Activated naive CD8-positive, alpha-beta T cell treated with anti-CD3 and anti-CD28 coated beads, Interleukin-2, amount 10 ng/mL, durations not matched to agents 7 days and 5 days (primary cell): ENCODE measurements at places on chromosomes 2 and 18. TPM values are rescaled to one million over a fixed set of nuclear protein-coding genes. Genes with fewer than 3 reads are reported as not detected.

GRCh38 chr2:182933629-182934028 lies 67.2 kb upstream of the FRZB start:
- DNase-seq, result no peak

- DNase-seq, result no peak
Measured at GRCh38 chr2:81703831-81704230, 1399.3 kb upstream of the LRRTM1 start.

GRCh38 chr2:101847661-101848339 lies 144.0 kb upstream of the IL1R2 start:
- no peak for DNase-seq

- no peak for DNase-seq
Measured at GRCh38 chr2:170142502-170142901, 35.4 kb upstream of the MYO3B start.

DNA sequence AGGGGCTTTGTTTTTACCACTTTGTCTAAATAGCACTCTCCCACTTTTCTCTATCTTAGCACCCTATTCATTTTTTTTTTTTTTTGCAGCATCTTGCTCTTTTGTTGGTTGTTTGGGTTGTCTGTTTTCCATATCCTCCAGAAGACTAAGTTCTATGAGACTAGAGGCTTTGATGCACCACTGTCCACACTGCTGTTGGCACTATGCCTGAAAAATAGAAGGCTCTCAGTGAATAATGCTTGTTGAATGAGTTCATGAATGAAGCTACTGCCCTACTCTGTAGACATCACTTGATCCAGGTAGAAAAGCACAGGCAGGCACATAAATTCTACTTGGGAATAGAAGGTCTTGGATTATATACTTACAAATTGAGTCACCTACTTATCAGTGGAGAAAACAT lies 7.3 kb downstream of the IL1A start:
- no peak for DNase-seq

DNA sequence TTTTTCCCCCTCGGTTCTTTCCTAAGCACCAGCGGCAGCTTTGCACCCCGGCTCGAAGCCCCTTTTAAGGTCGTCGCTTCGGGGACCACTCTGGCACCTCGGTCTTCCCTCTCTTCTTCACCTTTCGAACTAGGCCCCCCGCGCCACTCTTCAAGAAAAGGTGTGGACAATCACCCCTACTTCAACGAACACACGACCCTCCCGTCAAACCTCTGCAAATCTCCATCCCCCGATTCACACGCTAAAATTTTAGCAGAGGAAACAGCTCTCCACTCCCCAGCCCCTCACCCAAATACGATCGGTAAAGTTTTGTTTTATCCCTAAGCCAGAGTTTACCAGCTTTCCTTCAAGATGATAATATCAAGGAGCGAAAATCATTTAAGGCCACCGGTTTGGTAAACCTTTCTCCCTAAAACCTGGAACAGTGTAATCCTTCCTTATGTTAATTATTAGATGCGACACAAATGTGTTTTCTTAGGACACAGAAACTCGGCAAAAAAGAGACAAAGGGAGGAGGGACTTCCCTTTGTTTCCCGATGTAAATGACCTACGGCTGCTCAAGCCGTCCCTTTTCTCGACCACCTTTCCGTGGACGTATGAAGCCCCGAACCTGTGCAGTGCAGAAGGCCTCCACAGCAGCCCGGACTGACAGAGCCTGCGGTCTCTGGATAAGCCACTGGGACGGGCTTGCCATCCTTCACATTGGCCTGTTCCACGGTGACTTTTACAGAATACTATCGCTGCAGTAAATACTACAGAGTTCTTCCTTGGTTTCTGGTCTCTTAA lies 85.2 kb downstream of the RBMS1 start:
- DNase-seq, result no peak

- DNase-seq, result peak; percentile 4
Measured at GRCh38 chr2:239195318-239195871, 205.4 kb downstream of the HDAC4 start.

DNA sequence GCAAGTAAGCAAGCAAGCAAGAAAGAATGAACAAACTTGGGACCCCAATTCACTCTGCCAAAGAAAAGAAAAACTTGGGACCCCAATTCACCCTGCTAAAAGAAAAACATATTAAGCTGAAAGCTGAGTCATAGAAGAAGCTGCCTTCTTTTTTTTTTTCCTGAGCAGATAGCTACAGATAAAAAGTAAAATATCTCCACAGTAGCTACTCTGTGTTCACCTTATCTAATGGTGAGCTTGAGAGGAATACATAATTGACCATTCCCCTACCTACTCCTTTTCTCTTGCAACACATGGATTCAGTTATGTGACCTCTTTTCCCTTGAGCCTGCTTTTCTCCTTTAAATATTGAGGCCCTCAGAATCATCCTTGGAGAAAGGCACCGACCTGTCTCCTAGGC lies 63.0 kb downstream of the MCFD2 start:
- no peak for DNase-seq

- DNase-seq, result no peak
Measured at GRCh38 chr2:132651115-132652045, 18.6 kb downstream of the LYPD1 start.

DNA sequence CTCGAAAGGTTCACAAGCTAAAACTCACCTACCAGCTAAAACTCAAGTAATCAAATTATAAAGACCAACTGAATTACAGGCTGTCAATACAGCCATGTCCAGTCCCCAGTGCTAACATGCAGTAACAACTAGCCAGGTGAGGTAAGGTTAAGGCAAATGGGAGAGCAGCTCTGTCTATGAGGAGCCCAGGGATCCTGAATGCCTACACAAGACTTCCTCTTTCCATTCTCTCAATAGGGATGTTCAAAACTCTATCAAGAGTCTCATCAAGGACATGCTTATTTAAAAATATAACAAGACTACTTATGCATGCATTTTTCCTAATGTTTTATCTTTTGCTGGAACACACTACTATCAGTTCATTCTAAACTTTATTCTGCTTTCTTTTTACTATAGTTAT lies 20.4 kb downstream of the REV1 start:
- DNase-seq, result no peak

GRCh38 chr18:13381944-13382365 lies 163.4 kb downstream of the LDLRAD4 start:
- peak; percentile 51 for DNase-seq

- no peak for DNase-seq
Measured at GRCh38 chr2:24457696-24458386, 33.2 kb upstream of the NCOA1 start.

DNA sequence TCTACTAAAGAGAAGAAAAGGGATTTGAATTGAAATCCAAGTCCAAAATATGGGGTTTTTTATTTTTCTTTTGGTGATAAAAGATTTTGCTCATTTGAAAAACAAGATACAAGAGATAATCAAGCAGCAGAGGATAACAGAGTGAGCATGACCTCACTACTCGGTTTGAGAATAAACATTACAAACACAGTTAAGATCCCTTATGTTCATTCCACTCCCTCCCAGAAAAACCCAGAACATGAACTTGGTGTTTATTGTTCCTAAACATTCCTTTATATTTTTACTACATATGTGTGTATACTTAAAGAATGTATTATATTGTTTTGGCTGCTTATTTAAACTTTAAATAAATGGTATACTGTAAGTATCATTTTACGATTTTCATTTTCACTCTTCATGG lies 146.6 kb upstream of the CHAC2 start:
- no peak for DNase-seq

GRCh38 chr2:215868846-215869543 lies 144.4 kb downstream of the MREG start:
- DNase-seq, result no peak

DNA sequence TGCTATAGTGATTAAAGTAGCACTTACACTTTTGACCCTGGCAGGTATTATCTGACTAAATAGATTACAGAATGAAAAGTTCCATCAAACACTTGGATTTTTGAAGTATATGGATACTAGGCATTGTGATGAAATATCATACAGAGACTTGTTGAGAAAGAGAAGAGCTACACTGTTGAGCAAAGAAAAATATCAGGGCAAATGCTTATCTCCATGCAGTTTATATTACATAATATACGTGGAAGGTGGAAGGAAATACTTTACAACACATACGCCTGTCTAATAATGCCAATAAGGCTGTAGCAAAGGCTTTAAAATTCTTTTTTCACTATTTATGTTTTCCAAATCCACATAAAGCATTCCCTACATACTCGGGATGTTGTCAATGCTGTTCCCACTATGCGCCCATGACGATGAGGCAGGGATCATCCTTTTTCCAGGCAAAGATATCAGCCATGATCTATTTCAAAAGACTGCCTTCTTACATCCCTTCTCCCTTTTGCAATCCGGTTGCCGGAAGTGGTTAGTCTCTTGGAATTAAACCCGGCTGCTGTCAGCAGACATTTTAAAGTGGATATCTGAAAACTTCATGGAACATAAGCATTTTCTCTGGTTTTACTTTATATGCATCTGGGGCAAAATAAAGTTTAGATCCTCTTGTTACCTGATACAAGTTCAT lies 92.6 kb upstream of the ITGA4 start:
- DNase-seq, result no peak

- DNase-seq, result no peak
Measured at GRCh38 chr2:220981926-220982325, 590.2 kb downstream of the EPHA4 start.

DNA sequence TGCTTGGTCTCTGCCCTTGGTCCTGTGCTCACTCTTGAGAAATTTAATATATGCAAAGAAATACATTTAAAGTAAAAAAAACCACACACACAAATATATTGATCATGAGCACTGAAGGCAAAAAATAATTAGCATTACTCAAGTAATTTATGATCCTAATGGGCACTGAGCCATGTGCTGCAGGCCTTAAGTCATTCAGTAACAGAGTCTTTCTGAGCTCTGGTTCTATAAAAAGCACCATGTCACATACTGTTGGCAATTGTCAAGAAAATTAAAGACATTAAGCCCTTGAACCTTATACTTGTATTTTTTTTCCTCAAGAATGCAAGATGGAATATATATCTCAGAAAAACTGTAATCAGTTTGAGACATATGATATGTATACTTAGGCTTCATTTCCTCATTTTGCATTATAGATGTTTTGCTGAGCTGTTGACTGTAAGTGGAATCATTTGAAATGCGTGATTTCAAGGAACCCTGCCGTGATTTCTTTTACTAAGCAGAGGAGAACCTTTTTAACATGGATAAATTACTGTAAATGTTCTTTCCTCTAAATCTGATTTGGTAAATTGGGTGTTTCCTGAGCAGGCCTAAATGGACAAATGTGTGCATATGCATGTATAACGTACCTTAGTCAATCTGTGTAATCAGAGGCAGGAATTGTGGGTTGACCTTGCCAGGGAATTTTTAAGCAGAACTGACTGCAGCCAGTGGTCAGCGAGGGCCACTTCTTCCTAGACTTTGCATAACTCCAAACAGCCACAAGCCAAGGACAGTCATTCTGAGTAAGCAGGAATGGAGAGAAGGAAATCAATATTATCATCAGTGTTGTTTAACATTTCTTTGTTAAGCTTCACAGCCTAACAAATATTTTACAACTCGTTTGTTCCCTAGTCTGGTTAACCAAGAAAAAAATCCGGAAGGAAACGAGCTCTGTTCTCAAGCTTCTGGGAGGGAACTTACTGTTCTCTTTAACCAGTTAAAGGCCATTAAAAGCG lies 191.5 kb upstream of the ATP5MC3 start:
- DNase-seq, result no peak

DNA sequence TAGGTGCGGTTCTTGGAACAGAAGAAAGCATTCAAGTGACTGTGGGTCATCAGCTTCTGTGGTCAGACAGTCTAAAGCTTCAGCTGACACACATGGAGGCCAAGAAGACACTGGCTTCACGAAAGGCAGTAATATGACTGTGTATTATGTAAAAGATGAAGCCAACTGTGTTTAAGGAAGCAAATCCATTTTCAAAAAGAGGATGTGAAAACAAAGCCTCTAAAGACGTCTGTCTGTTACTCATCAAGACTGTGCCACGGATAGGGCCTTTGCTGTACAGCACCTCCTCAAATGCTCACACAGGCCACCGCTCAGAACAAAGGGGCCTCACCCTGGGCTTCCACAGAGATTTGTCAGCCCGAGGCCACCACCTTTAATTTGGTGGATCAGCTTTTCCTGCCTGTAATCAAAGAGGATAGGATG lies 21.1 kb upstream of the TMEM163 start:
- no peak for DNase-seq

- no peak for DNase-seq
Measured at GRCh38 chr18:22524783-22525182, 107.1 kb upstream of the CTAGE1 start.

DNA sequence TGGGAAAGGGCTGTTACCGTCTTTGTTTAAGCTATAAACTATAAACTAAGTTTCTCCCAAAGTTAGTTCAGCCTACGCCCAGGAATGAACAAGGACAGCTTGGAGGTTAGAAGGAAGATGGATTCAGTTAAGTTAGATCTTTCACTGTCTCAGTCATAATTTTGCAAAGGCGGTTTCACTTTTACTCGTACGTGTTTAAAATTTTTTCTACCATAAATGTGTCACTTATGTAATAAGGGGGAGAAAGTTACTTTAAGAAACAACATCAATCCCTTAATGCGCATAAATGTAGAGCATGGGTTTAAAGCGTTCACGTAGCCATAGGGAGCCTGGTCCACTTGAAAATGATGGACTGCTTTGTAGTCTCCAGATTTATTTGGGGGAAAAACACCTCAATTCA lies 71.3 kb downstream of the SNORC start:
- no peak for DNase-seq

- DNase-seq, result no peak
Measured at GRCh38 chr2:12960671-12961070, 243.9 kb downstream of the TRIB2 start.

- DNase-seq, result no peak
Measured at GRCh38 chr2:201830666-201831065, 24.3 kb downstream of the CDK15 start.

DNA sequence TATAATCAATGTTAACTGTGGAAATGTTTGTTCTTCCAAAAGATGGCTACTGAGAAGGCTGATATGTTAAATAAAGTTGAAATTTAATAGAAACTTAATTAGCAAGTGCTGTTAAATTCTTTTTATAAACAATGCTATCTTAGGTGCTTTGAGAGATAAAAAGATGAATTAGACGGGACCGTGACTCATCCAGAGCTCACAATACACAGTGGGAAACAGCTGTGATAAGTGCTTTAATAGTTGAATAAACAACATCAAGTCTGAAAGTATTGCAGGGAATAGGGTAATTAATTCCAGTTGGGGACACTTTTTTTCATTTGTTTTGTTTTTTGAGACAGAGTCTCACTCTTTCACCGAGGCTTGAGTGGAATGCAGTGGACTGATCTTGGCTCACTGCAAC lies 85.5 kb upstream of the DTNA start:
- no peak for DNase-seq

Gene FABP1
- not detected for total RNA-seq

Gene LINC00305
- not detected for total RNA-seq

Gene FOXD4L1
- total RNA-seq, result 0.47 TPM

Gene IL1RL2
- total RNA-seq, result not detected

Gene REG1B
- total RNA-seq, result not detected

Gene FSHR
- total RNA-seq, result not detected

Gene C2orf80
- not detected for total RNA-seq

Gene ALLC
- not detected for total RNA-seq

Gene ITPRID2
- total RNA-seq, result 61.2 TPM

Gene GRB14
- total RNA-seq, result not detected

Gene LOXL3
- total RNA-seq, result 0.62 TPM

Gene PGAP1
- total RNA-seq, result 44.9 TPM

Gene KCNG2
- total RNA-seq, result not detected

Gene SOWAHC
- 0.11 TPM for total RNA-seq

Gene ANTXR1
- 0.11 TPM for total RNA-seq

Gene SIX3
- total RNA-seq, result not detected
